ENCODE measurements at places on chromosomes 11 and 22.

GRCh38 chr11:7016011-7016410 is 4.1 kb downstream of the ZNF214 start:
- DNase-seq, result no peak

DNA sequence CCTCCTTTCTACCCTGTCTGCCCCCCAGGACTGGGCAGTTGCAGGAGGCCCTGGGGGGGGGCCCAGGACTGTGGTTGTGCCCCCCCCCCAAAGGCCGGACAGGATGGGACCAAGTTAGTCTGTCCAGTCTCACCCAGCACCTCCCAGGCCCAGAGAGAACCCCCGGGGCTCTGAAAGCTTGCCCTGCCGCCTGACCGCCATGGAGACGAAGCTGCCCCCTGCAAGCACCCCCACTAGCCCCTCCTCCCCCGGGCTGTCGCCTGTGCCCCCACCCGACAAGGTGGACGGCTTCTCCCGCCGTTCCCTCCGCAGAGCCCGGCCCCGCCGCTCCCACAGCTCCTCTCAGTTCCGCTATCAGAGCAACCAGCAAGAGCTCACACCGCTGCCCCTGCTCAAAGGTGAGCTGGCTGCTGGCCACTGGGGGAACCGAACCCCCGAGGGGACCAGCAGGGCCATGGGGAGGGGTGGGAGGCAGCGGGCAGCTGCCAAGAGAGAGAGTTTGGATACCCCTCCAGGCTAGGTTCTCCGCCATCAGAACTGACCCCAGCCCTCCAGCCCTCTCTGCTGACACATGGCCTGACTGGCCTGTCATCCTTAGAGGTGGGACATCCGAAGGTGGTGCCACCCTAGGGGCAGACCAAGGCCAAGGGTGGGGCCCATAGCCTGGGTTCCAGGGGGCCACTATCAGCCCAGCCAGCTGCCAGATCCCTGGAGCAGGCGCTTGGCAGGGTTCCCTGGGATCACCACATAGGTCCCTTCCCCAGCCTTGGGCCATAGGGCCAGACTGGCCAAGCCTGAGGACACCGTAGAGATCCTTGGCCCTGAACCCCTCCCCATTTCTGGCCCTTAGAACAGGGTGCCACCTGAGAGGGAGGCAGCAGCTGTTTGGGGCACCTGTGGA is 1.3 kb downstream of the PPP2R5B start:
- DNase-seq, result no peak

DNA sequence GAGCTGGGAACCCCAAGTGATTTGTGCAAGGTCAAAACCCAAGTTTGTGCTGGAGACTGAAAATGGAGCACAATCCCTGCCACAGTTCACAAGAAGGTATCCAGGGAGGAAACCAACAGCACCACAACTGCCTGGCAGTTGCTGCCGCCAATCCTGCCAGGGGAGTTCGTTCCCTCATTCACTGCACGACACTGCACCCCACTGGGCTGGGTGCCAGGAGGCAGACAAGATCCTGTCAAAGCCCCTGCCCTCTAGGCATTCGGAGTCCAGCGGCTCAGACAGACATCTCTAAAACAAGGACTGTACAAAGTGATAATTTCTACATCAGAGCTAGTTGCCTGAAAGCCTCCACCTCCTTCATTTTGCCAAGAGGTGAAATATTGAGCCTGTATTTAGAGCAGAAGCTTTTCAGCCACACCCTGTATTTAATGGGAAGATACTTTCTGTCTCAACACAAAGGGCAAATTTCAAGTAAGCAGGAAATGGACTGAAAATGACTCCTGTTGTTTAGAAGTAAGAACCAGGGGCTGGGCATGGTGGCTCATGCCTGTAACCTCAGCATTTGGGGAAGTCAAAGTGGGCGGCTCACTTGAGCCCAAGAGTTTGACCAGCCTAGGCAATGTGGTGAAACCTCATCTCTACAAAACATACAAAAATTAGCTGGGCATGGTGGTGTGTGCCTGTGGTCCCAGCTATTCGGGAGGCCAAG is 277.4 kb upstream of the NARS2 start:
- DNase-seq, result no peak

- DNase-seq, result no peak
These were observed 508.4 kb upstream of the LUZP2 start for GRCh38 chr11:23988381-23989006.

- no peak for DNase-seq
These were observed 135.9 kb downstream of the FAM76B start for GRCh38 chr11:95653680-95654079.

DNA sequence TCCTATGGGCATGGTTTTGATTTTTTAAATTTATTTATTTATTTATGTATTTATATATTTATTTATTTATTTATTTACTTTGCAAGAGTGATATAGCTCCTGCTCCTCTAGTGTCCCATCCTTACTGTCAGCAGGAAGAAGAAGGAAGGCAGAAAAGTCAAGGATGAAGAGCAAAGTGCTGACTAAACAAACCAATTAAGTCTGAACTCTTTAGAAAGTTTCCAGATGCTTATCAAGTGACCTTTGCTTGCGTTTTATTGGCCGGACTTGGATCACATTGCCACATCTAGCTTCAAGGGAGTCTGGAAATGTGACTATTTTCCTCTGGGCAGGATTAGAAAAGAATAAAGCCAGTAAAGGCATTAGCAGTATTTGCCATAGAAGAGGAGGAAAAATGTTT is 8.7 kb upstream of the OR4B1 start:
- DNase-seq, result no peak

GRCh38 chr11:5505363-5506048 is 4.3 kb downstream of the UBQLN3 start:
- DNase-seq, result no peak

- no peak for DNase-seq
These were observed 111.0 kb downstream of the DBX1 start for GRCh38 chr11:20049231-20049630.

DNA sequence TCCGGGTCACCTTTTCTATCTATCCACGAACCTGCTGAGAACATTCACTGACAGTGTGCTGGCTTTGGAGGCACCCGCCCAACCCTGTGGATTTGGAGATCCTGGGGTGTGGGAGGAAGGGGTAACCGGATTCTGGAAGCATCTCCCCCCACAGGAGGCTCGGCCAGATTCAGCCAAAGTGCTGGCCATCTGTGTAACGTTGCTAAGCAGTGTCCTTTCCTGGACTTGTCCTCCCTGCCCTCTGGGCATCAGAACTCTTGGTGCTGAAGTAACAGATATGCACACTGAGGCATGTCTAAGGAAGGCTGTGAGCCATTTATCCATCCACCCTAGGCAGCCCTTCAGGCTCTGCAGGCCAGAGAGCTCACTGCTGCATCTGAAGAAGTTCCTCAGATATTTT is 85.7 kb downstream of the SNX19 start:
- DNase-seq, result no peak

DNA sequence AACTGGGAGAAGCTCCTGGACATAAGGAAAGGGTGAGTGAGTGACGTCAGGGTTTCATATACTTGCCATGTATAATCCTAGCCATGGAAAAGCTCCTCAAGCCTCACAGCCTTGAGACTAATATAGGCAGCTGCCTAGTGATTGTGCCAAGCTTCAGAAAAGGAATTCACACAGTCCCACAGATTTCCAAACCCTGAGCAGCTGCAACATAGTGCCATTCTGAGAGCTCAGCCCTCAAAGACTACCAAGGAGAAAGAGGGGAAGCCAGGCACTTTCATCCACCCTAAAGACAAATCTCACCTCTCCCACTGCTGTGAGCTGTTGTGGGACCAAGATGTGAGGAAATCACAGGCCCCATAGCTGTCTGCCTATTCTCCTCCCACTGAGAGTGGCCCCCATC is 707.9 kb upstream of the ANO5 start:
- no peak for DNase-seq

GRCh38 chr11:18485913-18486528 is 30.4 kb downstream of the LDHAL6A start:
- DNase-seq, result no peak
